ENCODE measurements at places on chromosomes 3 and 15.

DNA sequence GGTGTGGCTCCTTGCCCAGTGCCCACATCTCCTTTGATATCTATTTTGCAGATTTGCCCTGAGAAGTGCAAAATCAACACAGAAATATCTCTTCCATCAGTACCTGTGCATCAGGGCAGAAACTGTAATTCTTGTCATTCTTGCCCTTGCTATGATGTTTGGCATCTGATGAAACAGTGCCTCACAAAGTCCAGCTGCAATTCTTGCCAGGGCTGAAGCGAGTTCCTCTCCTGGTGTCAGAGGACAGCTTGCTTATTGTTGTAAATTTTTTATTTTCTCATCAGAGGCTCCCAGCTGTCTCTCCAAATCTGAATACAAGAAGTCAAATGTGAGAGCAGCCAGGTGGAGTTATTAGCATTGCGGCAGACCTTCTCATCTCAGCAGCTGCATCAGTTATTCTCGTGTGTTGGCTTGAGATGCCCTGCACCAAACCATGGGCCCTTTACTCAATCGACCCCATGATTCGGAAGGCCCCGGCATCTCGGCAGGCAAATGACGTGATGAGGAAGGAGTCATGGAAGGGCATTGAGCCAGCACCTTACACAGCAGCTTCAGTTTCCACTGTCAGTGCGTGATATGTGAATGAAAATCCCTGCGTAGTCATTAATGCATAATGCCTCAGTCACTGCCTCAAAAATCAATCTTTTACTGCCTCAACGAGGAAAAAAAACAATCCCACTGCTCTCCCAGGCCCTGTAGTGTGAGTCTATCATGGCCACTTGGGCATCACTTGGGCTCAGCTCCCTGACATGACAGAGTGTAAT, 93.4 kb downstream of the CCNL1 start:
- DNase-seq: peak; percentile 65

GRCh38 chr15:55743729-55744655, 1.0 kb upstream of the PRTG start:
- no peak for DNase-seq

GRCh38 chr15:33506781-33507296, 196.1 kb downstream of the RYR3 start:
- no peak for DNase-seq

- DNase-seq: no peak
Measured at GRCh38 chr15:89441295-89441812, 55.0 kb downstream of the RHCG start.

- DNase-seq: peak; percentile 70
Measured at GRCh38 chr15:88658972-88659931, 20.4 kb downstream of the ISG20 start.

GRCh38 chr3:17459470-17459993, 282.9 kb downstream of the TBC1D5 start:
- DNase-seq: no peak

DNA sequence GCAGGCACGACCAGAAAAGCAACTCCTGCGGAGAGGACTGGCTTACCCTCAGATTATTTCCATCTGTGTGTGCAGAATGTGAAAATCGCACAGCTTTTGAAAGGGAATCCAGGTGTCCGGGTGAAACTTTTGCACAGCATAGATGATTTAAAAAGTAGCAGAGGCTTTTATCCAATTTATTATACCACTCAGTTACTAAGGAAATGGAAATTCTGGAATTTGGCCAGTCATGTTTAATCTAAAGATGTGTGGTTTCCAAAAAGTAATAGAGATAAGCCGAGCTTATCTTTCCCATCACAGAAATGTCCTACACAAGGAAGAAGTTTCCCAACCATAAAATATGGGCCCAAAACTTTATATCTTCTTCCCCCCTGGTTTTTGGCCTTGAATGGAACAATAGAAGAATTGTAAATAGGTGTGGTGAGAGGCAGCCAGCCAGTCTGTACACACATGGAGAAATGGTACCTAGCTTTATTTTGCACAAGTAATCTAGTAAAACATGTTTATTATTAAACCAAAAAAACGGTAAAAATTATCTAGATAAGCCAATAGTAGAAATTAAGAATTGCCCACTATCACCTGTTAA, 19.3 kb upstream of the SLC24A5 start:
- DNase-seq: no peak

- no peak for DNase-seq
Measured at GRCh38 chr3:46861605-46862368, 1.5 kb downstream of the MYL3 start.

- no peak for DNase-seq
Measured at GRCh38 chr3:159928071-159928491, 60.6 kb upstream of the IL12A start.

DNA sequence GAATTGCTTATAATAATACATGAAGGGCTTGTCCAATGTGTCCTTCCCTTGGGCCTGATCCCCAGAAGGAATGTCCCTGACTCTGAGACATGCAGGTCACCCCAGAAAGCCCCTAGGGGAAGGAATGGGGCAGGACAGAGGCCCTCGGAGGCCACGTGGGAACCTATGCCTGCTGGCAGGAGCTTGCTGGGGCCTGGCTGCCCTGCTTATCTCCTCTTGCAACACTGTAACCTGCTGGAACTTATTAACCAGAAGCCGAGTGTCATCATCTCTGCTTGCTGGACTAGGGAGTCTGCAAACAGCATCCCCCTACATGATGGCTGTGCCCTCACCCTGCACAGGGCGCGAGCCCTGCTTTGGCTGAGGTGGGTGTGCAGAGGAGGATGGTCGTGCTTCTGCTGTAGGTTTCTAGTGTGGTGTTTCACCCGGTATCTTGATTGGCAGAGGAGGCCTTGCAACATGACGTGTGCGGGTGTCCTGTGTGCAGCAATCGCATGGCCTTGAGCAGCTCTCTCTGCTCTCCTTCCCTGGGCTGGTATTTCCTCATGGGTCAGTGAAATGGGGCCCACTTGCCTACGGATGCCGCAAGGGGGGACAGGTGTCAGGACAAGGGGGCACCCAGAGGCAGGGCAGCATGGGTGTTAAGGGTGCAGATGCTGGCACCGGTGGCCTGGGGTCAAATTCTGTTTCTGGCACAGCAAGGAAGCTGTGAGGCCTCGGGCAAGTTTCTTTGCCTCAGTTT, 5.0 kb downstream of the CHST13 start:
- no peak for DNase-seq

DNA sequence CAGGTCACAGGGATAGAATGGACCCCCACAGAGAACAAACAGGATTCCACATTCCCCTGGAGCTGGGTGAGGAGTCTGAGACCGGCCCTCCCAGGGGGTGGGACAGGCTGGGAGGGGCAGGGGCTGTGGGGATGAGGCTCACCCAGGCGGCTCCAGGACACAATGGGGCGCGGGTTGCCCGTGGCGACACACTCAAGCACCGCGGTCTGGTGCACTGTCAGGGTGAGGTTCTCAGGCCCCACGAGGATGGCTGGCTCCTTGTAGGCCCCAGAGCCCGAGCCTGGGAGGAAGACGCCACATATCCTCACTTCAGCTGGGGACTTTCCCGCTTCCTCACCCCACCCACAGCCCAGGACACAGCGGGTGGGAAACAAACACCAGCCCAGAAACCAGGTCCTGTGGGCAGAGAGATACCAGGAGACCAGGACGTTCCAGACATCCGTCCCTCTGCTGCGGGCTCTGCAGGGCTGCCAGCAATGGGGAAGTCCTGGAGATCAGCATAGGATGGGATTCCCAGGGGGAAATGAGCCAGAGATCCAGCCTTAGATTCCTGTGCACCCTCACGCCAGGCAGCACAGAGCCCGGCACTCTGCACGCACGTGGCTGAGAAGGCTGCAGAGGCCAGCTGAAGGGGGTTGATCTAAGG, 30.2 kb downstream of the RNU5B-1 start:
- DNase-seq: no peak

DNA sequence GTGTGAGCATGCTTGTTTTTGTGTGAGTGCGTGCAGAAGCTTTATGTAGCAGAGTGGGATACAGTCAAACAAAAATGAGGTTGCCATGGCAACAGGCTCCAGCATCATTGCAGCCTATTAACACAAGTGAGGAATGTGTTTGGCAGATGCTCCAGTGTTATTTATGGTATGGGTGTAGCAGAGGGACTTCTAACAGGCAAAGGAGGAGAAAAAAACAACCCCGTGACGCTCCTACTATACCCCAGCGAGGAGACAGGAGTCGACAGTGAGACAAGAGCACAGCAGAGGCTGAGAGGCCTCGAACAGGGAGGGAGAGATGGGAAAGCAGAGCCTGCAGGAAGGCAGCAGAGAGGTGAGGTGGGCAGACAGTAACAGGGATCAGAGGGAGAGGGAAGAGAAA, 4.9 kb downstream of the ADCY5 start:
- peak; percentile 69 for DNase-seq

DNA sequence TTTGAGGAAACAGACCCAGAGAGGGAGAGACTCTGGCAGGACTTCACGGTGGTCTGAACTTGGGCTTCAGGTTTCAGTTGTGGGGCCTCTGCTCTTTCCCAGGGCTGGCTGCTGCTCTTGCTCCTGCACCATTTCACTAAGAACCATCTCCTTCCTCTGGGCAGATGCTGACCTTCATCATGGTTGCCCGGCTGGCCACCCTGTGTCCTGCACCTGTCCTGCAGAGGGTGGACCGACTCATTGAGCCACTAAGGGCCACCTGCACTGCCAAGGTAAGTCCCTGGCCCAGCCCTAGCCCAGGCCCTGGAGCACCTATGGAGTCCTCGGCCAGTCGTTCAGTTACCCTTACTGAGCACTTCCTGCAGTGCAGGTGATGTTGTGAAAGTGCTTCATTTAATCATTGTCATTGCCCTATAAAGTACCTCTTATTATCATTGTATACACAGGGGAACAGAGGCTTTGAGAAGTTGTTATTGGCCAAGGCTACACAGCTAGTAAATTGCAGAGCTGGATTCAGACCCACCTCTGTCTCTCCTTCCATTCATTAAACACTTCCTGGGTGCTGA, 10.0 kb downstream of the RPL32 start:
- no peak for DNase-seq

DNA sequence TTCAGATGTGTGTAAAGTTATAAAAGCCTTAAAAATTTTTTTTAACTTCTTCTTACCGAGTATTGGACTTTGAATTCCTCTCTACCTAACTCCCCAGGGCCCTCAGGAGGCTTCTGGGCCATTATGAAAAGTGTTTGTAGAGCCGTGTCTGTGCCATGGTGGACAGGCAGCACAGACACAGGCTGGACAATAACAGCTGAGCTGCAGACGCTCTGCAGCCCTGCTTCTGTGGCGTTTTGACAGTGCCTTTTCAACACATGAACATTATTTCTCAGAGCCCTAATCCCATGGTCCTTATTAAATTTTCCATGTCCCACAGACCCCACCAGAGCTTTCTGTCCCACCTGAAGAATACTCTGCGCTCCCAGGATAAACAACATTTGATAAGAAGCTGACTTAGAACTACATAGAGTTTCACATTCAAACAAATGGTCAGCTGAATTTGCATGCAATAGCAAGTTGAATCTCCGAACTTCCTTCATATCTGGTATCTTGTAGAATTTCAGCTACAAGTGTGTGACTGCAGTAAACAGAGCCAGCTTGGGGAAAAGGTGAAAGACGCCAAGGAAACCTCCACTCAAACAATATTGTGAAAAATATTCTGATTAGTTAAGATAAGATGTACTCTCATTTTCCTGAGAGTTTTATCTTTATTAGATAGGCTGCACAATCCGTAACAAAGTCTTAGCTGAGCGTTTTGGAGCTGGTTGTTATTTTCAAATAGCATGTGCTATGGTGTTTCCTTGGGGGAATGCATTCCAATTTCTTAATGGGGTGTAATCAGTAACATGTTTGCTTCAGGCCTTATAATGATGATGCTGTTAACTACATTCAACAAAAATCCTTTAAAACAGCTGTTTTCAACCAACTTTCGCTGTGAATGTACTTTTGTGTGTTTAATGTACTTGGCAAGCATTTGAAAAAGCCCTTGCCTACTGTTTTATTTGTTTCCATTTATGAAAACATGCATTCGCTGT, 378.2 kb downstream of the MECOM start:
- DNase-seq: no peak

DNA sequence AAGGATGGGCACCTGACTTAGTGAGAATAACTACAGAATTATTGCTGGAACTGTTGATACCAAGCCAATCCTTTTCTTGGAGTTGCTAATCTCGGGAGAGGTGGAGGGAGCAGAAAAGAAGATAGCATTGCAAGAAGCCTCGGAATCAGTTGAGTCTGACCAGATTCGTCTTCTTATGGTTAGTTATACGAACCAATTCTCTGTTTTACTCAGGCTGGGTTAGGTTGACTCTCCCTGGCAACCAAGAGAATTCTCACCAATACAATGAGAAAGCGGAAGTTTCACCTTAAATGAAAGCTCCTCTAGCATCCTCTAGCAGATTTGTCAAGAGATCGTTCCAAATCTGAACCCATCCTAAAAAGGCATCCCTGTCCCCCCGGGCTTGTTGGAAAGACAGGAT, 43.5 kb upstream of the UBE2E1 start:
- no peak for DNase-seq

- DNase-seq: peak; percentile 26
Measured at GRCh38 chr3:108221393-108221792, 831 bp downstream of the IFT57 start.

- DNase-seq: no peak
Measured at GRCh38 chr3:10669490-10670048, 146.5 kb upstream of the SLC6A11 start.

- DNase-seq: no peak
Measured at GRCh38 chr3:29440413-29441305, 159.8 kb downstream of the RBMS3 start.

- peak; percentile 81 for DNase-seq
Measured at GRCh38 chr3:49465270-49466034, 4.6 kb upstream of the DAG1 start.

GRCh38 chr3:12797124-12797891, 828 bp downstream of the CAND2 start:
- DNase-seq: no peak

DNA sequence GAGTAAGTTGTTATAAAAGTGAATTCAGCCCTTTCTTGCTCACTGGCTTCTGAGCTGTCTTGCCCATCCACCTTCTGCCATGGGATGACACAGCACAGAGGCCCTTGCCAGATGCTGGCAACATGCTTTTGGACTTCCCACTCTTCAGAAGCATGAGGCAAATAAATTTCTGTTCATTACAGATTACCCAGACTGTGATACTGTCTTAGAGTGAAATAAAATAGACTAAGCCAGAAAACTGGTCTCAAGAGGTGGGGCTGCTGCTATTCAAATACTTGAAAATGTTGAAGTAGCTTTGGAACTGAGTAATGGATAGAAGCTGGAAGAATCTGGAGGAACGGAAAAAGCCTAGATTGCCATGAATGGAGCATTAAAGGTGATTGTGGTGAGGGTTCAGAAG, 170.4 kb downstream of the ZMAT3 start:
- DNase-seq: no peak

GRCh38 chr15:48062148-48062872, 58.5 kb upstream of the SLC24A5 start:
- no peak for DNase-seq

GRCh38 chr3:194573680-194574437, 59.4 kb downstream of the TMEM44 start:
- DNase-seq: peak; percentile 50

GRCh38 chr3:158685159-158685558, 12.7 kb upstream of the LXN start:
- DNase-seq: no peak

DNA sequence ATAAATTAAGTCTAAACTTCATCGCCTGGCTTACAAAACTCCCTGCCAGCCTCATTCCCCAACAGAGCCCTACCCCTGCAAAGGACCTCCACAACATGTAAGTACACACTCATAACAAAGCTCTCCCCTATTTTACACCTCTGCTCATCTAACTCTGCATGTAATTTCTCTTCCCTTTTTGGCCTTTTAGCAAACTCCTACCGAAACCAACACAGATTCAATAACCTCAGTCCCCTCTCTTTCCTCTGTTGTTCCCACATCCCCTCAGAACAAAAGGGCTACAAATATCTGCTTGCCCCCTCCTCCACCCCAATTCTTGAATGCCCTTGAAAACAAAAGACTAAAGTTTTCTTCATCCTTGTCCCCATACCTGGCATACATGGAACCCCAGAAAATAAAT, 662 bp downstream of the UBL7 start:
- no peak for DNase-seq

Measured in pons (tissue), 1 donor.